ENCODE measurements at places on chromosomes 7 and 10.
A peak's percentile ranks its signal among the peaks of the same experiment; 100 is the strongest.

DNA sequence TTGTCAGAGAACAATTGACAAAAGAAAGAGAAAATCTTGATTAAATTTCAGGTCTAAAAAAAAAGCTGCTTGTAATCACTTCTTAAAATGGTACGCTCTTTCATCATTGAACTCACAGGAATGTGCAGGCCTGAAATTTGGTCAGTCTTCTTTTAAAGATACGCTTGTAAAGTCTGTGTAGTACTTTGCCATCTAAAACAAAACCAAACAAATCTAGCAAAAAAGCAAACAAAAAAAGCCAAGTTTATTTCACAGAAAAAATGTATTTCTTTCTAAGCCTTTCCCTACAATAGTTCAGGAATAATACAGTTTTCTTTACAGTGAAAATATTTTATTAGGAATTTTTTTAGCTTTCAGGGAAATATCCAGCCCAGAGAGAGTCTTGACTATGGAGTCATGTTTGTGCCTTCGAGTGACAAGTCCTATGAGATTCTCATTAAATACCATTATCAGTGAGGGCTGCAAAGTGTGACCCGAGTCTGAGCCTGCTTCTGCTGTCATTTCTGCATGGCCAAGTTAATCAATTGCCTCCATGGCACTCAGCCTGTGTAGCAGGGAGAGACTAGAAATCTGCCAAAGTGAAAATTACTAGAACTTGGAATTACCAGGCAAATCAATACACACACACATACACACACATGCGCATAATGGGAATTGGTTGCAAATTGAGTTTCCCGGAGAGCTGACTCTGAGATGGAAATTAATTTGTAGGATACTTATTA is 172.6 kb downstream of the OTUD1 start:
- DNase-seq: no peak

GRCh38 chr7:140526787-140527664 is 47.7 kb upstream of the MKRN1 start:
- DNase-seq: no peak

DNA sequence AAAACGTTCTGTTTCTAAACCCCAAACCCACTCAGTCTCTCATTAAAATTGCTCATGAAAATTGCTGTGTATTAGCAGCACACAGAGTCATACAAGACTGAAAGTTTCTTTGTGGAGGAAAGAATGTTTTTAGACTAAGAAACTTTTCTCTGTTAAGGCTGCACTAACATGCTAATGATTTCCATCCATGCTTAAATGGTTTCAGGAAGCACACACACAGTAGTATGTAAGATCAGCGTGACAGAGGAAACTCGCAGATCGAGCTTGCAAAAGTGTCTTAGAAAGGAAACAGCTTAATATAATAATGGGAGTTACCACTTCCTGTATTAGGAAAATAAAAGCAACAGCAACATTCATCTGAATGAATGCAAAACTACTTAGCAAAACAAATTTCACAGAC is 112.7 kb downstream of the ICA1 start:
- no peak for DNase-seq

DNA sequence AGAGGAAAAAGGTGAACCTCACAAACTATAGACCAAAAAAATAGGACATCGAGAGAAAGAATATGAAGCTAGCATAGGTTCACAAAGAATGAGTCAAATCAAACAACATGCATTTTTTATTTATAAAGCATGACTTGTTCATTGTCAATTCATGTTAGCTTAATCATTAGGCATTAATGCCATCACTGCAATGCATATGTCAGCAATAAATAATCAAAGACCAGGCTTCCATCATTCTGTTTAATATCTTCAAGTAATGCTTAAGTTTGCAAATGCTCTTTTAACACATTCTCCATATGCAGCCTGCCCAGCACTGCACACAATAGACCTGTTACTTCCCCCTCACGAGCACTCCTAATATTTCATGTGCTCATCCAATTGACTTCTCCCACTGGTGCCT is 8.9 kb upstream of the MAGI2 start:
- no peak for DNase-seq

- DNase-seq: no peak
Measured at GRCh38 chr7:41051535-41051934, 651.4 kb downstream of the INHBA start.

- DNase-seq: no peak
Measured at GRCh38 chr10:59901470-59901869, 4.9 kb downstream of the CCDC6 start.

DNA sequence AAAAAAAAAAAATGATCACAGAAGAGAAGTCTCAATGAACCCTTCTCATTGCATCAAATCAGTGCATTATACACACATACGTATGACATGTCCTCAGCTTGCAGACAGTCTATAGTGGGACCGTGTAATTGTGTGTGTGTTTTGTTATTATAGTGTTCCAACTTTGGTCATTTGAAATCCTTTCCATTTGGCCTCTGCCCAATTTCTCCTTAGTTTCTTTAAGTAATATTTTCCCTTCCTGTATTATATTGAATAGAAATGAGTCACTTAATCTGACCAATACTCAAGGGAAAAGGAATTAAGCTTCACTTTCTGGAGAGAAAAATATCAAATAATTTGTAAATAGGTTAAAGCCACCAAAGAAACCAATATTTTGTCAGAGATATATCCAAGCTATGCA is 415.5 kb upstream of the SORCS1 start:
- DNase-seq: no peak

- no peak for DNase-seq
Measured at GRCh38 chr7:130985361-130985760, 251.4 kb upstream of the KLF14 start.

DNA sequence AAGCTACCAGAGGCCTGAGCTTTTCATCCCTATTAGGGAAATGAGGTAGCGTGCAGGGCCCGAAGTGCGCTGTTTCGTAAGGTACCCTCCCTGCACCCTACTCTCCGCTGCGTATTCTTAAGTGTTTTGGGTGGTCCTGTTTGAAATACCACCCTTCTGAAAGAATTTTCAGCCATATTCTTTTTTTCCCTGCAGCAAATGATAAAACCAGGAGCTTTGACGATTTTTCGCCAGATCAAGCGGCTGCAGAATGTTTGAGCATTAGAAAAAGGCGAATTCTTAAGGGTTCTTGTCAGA is 1.2 kb downstream of the RSBN1L start:
- no peak for DNase-seq

DNA sequence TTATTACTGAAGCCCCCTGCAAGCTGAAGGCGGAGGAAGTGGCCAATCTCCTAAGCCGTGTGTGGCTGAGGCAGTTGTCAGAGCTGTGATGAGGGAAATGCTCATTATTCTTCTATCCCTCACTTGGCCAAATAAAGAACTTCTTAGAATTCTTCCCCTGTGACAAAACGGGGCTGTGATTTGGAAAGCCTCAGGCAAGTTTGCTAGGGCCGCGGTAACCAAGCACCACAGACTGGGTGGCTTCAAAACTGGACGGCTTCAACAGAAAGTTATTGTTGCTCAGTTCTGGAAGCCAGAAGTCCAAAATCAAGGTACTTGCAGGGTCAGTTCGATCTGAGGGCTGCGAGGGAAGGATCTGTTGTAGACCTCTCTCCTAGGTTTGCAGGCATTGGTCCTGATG is 72.3 kb upstream of the STEAP1B start:
- peak; percentile 21 for DNase-seq

GRCh38 chr10:28273343-28273742 is 29.5 kb downstream of the MPP7 start:
- DNase-seq: no peak

GRCh38 chr10:104614245-104614831 is 26.8 kb upstream of the SORCS3 start:
- no peak for DNase-seq

DNA sequence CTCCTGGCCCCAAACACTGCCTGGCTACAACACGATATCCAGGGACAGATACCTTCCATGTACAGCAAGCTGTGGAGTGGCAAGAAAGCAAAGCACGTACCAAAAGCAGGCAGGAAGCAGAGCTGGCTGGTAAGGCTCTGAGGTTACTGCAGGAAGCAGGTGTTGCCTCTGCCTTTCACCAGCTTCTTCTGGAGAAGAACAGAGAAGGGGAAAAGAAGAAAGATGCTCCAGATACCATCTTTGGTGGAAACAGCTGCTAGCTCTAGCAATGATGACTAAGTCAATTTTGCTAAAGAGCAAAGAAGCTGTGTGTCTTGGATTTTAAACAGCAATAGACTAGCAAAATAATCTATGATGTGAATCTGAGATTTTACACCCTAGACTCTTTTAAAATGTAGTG is 34.9 kb upstream of the PRSS1 start:
- DNase-seq: no peak

- no peak for DNase-seq
Measured at GRCh38 chr10:114167985-114168384, 6.0 kb downstream of the CCDC186 start.

GRCh38 chr7:64755865-64756264 is 38.4 kb upstream of the ZNF138 start:
- no peak for DNase-seq

DNA sequence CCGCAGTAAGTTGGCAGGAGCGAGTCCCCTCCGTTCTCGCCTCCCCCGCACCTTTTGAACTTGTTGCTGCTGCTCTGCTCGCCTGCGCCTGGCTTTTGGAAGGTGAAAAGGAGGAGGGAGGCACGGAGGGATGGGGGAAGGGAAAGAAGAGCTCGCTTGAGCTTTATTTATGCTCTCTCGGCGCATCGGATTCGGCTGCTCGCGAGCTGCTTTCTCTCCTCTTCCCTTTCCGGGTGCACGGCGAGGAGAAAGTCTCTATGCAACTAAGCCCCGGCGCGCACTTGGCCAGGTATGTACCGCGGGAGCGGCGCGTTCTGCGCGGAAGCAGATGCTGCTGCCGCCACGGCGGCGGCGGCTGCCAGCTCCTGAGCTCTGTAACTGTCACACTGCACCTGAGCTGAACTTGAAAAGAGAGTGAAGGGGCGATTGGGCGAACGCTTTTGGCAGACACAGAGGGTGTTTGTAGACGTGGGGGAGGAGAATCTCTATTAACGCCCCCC is 551 bp downstream of the KCND2 start:
- DNase-seq: no peak

DNA sequence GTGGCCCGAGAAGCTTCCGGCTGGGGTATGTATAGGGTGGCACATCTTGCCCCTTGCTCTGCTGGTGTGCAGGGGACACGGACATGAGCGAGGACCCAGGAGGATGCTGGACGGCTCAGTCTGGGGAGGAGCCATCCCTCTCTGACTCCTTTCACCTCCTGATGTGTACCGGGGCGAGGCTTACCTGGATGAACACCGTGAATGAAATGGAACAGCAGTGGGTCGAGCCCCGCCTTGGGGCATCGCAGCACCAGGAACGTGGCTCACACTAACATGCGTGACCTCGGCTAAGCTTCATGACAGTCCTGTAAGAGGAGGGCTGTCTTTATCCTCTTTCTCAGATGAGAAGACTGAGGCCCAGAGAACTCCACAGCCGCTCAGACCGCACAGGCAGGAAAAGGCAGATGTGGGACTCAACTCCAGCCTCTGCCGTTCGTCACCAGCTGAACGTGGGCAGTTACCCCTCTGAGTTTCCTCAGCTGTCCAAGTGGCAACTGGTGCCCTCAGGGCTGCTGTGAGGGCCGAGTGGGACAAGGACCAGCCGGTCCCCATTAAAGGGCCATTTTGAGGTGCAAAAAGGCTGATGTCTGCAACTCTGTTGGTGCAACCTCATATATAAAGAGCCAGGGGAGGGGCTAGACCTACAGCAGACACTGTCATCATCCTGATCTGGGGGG is 54.5 kb downstream of the INSIG1 start:
- no peak for DNase-seq

DNA sequence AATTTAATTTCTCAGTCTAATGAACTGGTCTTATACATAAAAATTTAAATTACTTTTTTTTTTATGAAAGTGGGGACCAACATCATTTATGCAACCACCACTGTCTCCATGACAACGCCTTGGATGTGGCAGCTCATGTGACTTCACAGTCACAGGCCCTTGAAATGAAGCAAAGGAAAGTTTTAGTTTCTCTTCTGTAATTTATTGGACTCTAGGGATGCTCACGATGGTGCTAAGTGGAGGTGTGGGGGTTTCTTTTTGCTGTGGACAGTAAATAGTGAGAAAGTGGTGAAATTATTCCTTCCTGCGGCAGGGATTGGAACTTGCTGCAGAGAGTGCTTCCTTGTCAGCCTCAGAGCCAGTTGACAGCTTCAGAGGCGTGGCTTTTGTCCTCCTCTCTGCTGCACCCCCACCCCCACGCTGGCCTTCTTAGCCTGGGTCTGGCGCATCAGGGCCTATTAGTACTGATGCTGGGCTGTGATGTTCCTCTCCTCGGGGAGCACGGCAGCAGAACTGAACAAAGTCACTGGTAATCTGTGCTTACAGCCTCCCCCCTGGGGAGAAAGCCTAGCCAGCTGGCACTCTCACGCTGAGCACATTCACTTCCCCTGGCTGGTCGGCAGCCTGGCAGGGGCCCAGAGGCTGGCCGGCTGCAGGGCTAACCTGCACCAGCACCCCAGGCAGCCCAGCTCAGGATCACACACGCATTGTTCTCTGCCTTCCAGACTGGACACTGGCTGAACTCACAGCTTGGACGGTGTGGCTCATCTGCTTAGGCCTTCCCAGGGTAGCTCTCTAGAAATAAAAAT is 517.5 kb upstream of the GALNT17 start:
- peak; percentile 10 for DNase-seq

DNA sequence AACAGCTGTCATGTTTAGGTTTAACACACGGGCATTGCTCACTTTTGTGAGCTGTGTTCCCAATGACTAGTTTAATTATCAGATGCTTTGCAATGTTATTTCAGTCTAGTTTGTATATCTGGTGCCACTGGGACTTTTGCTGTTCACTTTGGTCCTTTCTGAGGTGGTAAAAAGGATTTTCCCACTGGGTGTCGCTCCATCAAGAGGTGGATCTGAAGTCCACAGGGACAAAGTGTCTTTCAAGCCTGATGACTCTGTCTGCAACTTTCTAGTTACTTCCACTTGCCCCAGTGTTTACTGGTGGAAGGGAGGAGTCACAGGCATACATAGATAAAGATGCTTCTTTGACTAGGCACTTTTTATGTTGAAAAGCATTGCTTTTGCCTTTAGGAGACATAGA is 242.2 kb downstream of the HGF start:
- no peak for DNase-seq

DNA sequence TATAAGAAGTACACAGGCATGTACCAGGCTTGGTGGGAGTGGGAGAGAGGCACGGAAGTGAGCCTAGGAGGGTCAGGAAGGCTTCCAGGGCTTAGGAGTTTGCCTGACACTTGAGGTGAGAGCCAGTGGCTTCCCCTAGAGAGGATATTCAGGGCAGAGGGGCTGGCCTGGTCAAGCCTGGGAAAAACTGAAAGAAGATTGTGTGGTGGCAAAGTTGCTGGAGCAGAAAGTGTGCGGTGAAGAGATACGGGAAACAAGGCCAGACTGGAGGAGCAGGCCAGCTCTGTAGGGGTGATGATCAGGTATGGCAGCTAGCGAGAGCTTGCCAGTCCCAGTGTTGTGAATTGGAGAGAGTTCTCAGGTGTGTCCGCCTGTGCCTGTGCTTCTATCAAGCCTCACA is 129.9 kb downstream of the CCNY start:
- no peak for DNase-seq

- DNase-seq: no peak
Measured at GRCh38 chr10:132788180-132788830, 2.4 kb upstream of the NKX6-2 start.

DNA sequence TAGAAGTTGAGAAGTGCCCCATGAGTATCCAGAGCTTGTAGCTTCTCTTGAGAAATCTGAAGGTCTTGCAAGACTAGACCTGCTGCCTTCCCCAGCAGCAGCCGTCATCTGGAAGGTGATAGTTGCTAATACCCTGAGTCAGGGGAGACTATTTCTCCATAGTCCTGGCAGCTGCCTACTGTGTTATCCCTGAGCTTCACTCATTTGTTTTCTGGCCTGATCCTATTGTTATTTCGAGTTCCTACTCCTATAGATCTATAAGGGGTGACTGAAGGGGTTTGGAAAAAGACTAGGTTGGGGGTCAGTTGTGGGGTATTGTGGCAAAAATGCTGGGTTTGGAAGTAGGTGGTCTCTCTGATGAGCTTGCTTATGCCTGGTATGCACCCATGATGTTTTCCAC is 297.8 kb downstream of the CNTNAP2 start:
- DNase-seq: no peak
